ENCODE measurements at places on chromosomes 7 and 10. TPM values are rescaled to one million over a fixed set of nuclear protein-coding genes. Genes with fewer than 3 reads are reported as not detected.

DNA sequence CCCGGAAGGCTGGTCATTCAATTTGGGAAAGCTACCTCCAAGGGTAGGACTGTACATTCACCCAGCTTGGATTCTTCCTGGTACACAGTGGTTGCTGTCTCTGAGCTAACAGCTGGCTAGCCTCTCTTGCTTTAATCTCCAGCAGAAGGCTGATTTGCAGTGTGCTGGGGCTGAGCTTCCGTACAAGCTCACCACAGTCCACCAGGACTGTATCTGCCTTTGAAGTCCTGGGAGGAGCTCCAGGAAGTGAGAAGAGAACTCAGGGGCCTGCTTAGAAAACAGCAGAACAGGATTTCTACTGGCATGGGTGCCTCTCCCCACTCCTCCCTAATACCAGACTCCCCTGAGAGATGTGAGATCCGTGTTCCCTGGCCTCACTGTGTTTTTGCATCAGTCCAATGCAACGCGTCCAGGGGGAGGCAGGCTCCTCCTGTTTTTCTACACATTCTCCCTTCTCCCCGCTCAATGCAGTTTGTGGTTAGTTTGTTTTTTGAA is 6.6 kb downstream of the AFAP1L2 start:
- DNase-seq, result no peak

DNA sequence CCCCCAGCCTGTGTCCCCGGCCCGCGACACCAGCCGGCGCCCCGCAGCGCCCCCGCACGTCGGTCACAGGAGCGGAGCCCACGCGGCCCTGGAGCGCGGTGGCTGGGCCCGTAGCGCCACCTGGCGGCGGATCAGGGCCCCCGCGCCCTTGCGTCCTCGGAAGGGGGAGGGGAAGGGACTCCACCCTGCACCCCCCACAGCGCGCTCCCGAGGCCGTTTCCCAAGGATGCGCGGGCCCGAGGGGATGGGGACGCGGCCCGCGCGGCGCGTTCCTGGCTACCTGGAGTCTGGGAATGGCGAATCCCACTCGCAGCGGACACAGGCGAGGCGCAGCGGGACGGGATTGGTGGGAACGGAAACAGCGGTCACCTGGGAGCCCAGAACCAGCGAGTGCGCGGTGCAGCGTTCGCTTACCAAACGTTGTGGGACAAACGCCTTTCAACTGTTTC is 23.8 kb upstream of the MKI67 start:
- no peak for DNase-seq

GRCh38 chr10:103539751-103540150 is 46.2 kb downstream of the NEURL1 start:
- DNase-seq, result no peak

GRCh38 chr10:7239312-7239985 is 171.4 kb downstream of the SFMBT2 start:
- DNase-seq, result no peak

DNA sequence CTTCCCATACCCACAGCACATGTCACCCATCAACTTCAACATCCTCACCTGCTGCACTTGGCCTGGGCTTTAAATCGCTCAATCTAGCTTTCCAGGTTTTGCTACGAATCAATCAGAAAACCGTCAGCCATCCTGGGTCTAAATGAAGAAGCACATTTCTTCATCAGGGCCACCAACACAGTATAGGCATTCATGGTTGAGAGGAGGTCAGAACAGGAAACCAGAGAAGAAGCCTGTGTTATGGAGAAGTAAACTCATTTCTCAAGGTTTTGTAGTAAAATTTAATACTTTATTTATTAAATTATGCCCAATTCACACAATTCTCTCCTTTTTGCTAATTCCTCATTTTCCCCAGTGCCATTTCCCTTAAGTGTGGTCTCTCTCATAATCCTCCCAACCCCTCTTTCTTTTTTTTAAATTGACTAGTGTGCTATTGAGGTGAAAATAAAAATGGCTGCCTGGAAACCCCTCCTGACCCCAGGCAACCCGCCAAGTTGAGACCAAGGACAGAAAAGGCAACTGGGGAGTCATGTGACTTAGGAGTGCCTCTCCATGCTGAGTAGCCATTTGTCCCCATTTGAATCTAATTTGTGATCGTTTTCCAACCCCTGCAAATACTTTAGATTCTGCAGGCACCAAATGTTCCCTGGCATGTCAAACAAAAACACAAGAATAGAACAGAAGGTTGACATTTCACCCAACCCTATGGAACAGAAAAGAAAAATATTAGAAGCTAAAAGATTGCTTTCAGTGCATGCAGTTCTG is 181.1 kb upstream of the NAMPT start:
- DNase-seq, result no peak

DNA sequence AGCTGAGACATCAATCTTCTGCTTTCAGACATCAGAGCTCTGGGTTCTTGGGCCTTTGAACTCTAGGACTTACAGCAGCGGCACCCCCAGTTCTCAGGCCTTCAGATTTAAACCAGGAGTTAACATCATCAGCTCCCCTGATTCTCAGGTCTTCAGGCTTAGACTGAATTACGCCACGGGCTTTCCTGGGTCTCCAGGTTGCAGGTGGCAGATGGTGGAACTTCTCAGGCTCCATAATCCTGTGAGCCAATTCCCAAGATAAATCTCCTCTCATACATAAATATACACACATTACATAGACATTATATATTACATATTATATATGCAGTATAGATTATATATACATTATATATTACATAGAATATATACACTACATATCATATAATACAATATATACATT is 408.9 kb upstream of the AUTS2 start:
- no peak for DNase-seq

- no peak for DNase-seq
These were observed 270.4 kb downstream of the DNAJB6 start for GRCh38 chr7:157607218-157607617.

DNA sequence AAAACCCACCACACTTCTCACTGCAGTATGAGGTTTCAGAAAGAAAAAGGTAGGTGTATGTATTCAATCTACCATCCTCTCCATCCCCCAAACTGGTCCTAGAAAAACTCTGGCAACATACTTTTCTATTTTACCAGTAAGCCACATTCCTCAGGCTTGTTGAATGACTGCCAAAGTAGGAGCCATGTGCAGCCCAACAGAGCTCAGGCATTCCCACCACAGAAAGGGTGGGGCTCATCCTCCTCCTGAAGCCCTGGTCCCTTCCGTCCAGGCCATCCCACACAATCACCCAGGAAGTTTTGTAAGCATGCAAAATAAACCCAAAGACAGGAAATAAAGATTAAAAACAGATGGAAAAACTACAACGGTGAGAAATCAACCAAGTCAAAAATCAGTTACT is 57.2 kb downstream of the MAD1L1 start:
- DNase-seq, result no peak

- no peak for DNase-seq
These were observed 84.8 kb upstream of the LRGUK start for GRCh38 chr7:134042307-134042706.

- DNase-seq, result peak; percentile 92
These were observed 104.7 kb upstream of the KLF14 start for GRCh38 chr7:130838738-130839137.

Gene DRGX
- total RNA-seq, result 0.15 TPM

Gene HTR5A
- total RNA-seq, result not detected

Gene AOC1
- 0.15 TPM for total RNA-seq

Gene ODAD2
- not detected for total RNA-seq

Gene PNLIPRP3
- not detected for total RNA-seq

Gene STEAP1B
- 3.3 TPM for total RNA-seq

All from Panc1 (cell line).